ENCODE measurements at places on chromosomes 1 and 21.

DNA sequence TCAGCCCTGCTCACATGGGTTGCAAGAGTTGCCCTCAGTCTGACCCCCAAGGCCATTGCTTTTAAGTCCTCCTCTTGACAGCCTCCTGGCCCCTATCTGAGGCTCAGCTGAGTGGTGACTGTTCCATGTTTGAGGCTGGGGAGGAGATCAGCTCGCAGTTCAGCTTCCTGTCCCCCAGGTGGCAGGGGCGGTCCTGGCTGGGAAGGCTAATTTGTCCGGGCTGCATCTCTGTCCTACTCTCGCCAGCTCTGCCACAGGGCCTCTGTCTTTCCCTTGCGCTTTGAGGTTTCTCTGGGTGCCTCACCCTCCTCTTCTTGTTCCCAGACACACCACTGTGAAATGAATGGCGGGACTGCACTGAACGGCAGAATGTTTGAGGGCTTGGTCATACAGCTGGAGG is 157.3 kb downstream of the KCNJ6 start:
- peak; percentile 61 for DNase-seq

DNA sequence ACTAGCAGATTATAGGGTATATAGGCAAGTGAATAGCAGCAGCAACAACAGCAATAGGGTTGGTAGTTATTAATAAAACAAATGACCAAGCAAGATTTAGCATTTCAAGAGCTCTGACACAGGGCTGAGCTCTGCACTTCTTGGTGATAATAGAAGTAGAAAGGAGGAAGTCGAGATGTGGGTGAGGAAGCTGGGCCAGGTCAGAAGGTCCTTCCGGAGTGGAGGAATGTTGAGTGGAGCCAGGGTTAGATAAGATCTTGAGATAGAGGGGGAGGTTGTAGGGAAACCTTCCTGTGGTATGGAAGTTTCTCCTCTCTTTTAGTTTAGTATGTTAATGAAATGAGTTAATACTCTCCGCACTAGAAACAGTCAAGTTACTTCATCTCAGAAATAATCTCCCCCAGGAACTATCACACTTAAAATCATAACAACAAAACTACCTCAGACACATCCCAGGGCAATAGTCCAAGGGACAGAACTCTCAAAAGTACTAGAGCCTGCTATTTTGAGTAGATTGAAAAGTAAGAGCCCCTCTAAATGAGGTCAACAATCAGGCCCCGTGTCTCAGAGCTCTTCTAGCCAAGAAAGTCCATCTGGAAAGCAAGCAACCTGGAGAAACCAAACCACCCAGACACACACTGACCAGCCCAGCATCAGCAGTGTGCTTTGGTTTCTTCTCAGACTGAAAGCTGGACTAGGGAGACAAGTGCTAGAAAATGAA is 45.4 kb upstream of the ATP1B1 start:
- DNase-seq = no peak

GRCh38 chr21:37005548-37006485 is 685 bp upstream of the RIPPLY3 start:
- DNase-seq = no peak

GRCh38 chr1:167797015-167797414 is 75.2 kb downstream of the MPZL1 start:
- no peak for DNase-seq

DNA sequence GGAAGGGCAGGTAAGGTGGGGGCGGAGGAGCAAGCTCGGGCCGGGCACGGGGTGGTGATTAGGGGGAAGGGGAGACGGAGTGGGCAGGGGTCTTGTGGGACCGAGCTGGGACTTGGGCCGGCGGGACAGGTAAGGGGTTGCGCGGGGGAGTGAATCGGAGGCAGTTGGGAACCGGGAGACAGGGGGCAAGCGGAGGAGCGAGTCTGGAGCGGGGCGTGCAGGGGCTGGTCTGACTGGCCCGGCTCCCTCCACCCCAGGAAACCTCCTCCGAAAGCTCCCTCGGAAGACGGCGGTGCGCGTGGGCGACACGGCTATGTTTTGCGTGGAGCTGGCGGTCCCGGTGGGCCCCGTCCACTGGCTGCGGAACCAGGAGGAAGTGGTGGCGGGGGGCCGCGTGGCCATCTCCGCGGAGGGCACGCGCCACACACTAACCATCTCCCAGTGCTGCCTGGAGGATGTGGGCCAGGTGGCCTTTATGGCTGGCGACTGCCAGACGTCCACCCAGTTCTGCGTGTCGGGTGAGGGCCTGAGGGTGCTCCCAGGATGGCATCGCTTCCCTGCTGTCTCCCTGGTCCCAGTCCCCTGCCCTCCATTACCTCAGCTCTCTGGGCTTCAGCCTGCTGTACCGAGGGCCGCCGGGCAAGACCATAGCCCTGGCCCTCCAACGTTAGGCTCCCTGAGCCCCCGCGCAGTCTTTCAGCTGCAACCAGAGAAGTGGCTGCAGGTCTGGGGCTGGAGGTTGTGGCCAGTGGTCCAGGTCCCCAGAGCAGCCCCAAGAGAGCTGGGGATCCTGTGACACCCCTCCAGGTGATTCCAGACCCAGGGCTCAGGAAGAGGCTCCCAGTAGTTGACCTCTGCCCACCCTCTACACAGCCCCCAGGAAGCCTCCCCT is 6.3 kb downstream of the OBSCN start:
- DNase-seq = no peak

GRCh38 chr1:39675220-39675619 is 3.3 kb upstream of the NT5C1A start:
- DNase-seq = no peak
